ENCODE measurements at places on chromosomes 6 and 20.

- DNase-seq: no peak
Observed at GRCh38 chr6:74057326-74057725, 361.3 kb downstream of the CD109 start.

- DNase-seq: no peak
Observed at GRCh38 chr20:58143531-58143930, 84.9 kb downstream of the ANKRD60 start.

DNA sequence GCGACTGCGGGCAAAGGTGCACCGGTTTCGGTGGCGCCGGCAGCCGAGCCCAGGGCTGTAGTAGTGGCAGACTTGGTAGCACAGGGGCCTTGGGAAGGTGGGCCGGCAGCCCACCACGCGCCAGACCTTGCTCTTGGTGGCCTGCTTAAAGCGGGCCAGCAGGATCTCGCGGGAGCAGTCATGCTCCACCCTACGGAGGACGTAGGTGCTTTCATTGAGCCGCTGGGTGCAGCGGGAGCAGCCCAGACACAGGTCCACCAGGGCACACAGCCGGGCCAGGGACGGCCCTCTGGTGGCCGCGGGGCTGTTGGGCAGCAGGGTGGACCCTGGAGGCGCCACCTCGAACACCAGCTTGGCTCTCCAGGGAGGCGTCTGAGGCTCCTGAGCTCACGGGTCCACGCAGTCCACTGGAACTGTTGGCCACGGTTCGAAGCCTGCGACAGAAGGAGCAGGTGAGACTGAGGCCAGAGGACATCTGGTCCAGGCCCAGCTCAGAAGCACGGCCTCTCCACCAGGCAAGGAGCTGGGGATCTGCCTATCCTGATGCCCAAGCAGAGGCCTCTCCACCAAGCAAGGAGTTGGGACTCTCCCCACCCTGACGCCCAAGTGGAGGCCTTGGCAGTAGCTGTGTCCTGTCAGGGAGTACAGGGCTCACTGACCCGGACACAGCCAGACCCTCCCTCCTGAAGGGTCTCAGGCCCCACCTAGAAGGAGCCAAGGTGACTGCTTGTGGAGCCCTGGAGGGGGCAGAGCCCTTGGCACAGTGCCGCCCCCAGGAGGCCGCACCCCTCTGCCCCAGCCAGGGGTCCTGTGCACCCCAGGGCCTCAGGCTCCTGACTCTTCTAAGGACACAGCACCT is 1.0 kb downstream of the HELZ2 start:
- no peak for DNase-seq

- no peak for DNase-seq
Observed at GRCh38 chr20:43736588-43737158, 9.9 kb upstream of the GTSF1L start.

DNA sequence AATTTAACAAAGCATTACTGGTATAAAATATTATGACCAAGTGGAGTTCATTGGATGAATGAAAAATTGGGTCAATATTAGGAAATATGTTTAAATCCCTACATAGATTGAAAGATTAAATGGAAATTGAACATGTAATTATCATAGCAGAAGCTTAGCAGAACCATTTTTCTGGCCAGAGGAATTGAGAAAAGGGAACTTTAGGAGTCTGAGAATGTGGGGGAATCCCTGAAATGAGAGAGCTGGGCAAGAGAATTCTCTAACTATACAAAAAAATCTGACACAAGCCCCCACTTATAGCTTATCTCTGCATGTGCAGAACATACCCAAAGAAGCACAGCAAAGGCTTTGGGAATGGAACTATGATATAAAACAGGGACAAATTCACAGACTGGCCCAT is 67.4 kb upstream of the ARHGAP18 start:
- no peak for DNase-seq

DNA sequence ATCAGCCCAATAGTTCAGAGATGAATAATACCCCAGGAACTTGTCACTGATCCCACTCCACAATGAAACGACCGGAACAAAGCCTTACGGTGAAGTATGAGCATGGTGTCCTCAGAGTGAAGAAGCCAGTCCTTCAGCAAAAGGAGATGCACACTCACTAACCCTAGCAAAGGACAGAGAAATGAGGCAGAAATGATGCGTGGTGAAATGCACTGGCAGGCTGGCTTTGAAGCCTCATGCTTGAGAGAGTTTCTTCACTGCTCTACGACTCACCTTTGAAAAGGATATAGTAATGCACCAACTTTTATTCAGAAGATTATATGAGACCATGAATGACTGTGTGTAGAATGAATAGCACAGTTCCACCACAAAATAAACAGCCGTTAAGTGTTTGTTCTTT is 74.8 kb downstream of the PHACTR1 start:
- DNase-seq: no peak

DNA sequence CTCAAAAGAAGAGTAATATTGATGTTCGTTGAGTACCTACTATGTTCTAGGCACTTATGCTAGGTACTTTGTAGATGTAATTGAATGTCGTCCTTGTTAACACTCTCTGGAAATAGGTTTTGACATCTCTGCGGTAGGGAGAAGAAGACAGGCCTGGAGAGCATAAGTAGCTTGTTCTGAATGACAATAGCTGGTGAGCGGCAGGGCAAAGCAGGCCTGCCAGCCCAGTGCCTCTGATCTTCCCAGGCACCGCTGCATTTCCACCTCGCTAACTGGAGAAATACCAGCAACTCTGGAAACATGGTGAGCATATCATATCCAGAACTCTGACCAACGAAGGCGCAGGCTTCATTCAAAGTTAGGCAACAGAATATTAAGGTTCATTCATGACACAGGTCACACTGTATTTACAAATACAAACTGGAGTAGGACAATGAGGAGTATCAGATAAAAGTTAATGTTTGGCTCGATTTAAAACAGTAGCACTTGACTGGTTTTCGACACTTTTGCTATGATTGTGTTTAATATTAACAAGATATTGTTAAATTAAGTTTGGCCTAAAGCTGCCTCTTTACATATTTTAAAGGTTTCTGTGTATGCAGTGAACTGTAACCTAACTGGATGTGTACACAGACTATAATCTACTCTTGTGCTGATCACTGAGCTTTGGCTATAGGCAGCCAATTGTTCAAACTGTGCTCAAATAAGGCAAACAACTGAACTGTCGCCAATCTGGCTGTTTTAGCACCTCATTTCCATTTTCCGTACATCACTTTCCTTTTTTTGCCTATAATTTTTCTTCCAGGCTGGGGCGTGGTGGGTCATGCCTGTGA is 54.1 kb downstream of the PPP1R3G start:
- no peak for DNase-seq

DNA sequence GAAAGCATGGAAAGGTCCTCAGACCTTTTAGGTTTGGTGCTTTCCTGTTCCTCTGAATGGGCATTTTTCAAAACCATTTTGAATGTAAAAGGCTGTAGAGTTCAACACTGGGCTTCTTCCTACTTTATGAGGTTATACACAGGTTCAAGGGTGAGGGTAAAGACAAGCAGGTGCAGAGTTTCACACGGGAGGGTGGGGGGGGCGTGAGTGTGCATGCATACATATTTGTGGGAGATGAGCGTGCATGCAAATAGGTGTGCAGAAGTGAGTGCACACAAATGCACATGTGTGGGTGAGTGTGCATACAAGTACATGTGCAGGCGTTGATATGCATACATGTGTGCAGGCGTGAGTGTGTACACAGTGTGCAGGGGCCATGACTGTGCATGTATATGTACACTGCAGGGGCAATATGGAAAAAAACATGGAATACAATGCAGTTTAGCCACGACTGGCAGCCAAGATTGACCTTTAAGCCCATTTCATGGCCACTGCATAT is 183.1 kb downstream of the GMPR start:
- no peak for DNase-seq

DNA sequence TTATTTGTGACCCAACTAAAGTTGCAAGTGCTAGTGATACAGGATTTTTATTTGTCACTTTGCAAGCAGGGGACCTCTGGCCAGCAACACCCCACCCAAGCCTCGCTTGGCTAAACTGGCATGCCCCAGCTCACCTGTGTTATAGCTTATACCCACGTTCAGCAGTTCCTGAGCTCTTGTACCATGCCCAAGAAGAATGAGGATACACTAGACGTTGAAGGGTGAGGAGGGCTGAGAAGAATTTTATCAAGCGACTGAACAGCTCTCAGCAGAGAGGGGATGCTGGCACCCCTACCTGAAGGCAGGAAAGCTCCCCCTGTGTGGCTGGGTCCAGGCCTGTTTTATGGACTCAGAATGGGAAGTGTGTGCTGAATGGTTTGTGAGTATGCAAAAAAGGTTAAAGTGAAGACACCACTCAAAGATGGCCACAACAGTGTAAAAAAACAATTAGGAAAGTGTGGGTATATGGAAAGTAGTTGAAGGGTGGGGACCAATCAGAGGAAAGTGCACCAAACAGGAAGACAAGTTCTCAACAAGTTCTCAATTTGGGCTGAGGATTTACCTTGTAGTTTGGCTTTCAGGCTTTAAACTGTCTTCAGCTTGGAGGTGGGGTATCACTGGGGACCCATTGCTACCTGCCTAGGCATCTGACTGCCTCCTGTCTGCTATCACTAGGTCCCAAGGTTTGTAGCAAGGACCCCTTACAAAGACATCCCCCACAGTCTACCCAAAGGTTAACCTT is 15.0 kb downstream of the BTN2A1 start:
- DNase-seq: no peak

DNA sequence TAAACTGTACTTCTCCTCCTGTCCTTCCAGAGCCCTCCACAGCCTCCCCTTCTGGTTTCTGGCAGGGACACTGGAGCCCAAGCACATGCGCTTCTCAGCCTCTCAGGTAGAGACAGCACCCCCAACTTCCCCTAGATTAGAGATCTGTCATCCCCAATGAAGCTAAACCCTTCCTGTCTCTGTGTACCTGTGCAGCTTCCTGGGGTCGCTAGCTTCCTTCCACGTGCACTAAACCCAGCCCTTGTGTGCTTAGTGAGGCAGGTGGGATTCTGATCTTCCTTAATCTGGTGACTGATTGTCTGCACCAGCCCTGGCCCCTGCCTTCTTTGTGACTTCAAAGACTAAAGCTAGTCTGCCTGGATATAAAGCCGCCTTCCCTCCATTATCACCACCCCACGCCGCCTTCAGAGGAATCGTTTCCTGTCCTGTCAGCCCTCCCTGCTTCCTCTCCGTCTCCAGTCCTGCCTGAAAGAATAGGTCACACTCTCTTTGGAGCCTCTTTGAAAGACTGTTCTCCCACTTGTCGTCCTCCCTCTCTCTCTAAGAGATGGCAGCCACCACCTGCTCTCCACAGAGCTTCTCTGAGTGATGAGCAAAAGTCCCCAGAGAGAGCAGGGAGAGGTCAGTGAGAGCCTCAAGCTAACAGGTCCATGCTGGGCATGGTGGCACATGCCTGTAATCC is 27.5 kb downstream of the CAPN11 start:
- DNase-seq: no peak

DNA sequence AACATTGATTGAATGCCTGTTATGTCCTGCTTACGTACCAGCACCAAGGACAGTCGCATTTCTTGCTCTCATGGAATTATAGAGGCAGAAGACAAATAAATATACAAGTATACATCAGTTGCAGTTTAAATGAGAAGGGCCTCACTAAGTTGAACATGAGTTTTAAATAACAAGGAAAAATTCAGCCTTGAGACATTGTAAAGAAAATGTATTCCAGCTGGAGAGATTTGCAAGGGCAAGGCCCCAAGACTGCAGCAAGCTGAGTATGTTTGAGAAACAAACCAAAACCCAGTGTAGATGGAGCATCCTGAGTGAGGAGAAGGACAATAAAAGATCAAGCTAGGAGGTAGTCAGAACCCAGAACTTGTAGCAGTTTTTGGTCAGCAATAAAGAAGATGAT is 123.2 kb upstream of the BMP5 start:
- DNase-seq: no peak

DNA sequence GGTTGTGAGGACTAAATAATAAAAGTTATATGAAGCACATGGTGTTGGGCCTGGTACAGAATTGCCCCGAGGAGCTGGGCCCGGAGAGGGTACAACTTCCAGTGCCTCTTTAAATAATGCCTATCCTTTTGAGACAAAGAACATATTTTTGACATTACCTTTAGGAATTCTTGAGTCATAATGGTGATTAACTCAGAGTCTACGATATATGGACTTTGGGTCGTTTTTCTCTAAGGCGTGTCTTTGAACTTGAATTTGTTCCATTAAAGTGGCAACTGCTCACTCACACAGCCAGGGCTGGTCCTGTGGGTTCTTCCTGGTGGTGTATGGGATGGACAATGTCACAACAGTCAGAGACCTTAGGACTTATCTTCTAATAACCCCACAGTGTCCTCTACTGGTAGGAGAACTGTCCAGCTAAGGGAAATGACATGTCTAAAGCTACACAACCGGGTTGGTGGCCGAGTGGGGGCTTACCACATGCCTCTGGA is 106.5 kb downstream of the CDC5L start:
- DNase-seq: no peak

- DNase-seq: no peak
Observed at GRCh38 chr6:5085648-5086293, 630 bp downstream of the PPP1R3G start.

GRCh38 chr6:118506071-118506638 is 41.9 kb upstream of the PLN start:
- DNase-seq: no peak

GRCh38 chr20:52405417-52405816 is 213.8 kb upstream of the ZFP64 start:
- no peak for DNase-seq

- no peak for DNase-seq
Observed at GRCh38 chr6:148747145-148747470, 278 bp downstream of the UST start.

DNA sequence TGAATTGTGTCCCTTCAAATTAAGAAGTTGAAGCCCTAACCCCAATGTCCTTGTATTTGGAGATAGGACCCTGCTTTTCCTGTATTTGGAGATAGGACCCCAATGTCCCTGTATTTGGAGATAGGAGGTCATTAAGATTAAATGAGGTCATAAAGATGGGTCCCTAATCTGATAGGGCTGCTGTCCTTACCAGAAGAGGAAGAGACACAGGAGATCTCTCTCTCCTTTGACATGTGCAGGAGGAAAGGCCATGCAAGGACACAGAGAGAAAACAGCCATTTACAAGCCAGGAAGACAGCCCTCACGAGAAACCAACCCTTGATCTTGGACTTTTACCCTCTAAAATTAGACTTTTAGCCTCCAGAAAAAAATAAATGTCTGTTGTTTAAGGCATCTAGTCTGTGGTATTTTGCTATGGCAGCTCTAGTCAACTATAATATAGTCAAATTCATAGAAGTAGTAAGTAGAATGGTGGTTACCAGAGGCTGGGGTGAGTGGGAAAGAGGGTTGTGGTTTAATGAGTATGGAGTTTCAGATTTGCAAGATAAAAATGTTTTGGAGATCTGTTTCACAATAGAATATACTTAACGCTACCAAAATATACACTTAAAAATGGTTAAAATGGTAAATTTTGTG is 59.3 kb downstream of the UBE3D start:
- no peak for DNase-seq

- no peak for DNase-seq
Observed at GRCh38 chr6:130781557-130781956, 45.6 kb upstream of the SMLR1 start.

GRCh38 chr6:163419413-163420288 is 5.1 kb downstream of the QKI start:
- no peak for DNase-seq

- DNase-seq: no peak
Observed at GRCh38 chr20:58875111-58875510, 22.6 kb downstream of the GNAS start.

Data from activated T-cell treated with anti-CD3 and anti-CD28 coated beads for 4 hours (primary cell).